ENCODE measurements at places on chromosomes 12 and 14.
A peak's percentile ranks its signal among the peaks of the same experiment; 100 is the strongest.

DNA sequence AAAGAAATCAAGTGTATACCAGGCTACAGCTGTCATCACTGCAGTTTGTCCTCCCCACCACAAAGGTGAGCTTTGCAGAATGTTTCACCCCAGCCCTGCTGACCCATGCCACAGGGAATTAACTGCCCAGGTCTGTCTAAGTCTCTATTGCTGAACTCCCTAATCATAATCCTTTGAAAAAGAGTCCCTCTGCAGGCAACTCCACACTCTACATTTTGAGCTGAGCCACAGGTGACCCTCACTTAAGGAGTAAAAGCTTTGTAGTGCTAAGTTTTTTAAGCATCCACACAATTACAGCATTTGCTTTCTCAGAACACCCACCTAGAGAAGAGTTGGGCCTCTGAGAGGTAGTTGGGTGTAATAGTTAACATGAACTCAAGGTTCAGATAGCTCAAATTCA, 90.0 kb downstream of the C12orf50 start:
- no peak for DNase-seq

DNA sequence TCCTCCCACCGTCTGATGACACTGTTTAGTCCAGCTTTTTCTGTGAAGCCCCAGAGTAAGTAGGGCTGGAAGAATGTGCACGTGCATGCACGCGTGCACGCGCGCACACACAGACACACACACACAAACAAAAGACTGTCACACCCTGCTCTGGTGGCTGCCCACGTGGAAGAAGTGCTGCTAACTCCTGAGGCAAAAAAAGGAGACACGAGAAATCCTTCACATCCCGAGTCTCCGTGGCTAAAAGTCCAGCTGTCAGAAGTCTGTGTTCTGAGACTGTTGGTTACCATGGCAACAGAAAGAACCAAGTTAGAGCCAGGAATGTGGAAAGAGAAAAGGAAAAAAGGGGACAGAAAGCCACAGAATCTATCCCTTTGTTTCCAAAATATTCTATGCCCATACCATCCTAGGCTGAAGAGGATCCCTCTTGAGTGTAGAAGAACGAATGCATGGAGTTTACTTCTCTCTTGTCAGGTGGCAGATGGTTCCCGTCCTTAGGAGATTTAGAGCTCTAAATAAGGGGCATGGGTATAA, 1.6 kb upstream of the C12orf71 start:
- DNase-seq: no peak

- no peak for DNase-seq
Observed at GRCh38 chr12:47885012-47885501, 19.7 kb downstream of the VDR start.

DNA sequence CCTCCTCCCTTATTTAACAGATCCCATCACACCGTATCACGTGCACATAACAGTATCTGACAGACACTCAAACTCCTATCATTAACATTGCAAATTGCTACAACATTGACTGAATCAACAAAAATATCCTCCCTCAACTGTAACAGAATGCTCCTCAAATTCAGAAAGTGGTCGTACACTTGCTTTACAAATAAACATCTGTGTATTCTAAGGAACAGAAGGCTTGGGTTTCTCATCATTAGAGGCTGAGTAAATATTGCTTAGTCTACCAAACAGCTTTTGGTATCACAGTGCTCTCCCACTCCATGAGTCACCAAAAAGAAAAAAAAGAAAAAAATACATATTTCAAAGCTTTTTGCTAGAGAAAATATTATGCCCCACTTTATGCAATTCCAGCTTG, 23.9 kb downstream of the FERMT2 start:
- DNase-seq: no peak

DNA sequence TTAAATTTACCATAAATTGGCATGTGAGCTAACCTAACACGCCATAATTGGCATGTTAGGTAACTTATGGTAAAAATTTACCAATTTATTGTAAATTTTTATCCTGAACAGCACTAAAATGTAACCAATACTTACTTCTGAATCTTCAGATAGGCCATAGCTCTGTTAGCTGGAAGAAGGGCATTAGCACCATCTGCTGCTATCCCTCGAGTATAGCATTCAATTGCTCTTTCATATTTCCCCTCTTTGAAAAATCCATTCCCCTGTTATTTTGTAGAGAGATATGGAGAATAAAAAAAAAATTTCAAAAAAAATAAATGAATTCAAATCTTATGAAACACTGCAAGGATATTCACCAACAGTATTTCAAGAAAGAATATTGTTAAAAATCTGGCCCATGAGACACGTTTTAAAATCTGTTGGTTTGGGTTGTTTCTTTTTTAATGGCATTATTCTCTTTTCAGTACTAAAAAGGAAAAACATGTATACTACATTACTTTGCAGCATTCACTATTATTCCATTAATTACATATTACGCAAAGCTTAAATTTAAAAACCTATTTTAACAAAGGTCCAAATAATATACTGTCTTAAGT, 19.1 kb downstream of the RPAP3 start:
- DNase-seq: peak; percentile 66

GRCh38 chr14:23899788-23900187, 53.8 kb upstream of the DHRS4 start:
- no peak for DNase-seq

DNA sequence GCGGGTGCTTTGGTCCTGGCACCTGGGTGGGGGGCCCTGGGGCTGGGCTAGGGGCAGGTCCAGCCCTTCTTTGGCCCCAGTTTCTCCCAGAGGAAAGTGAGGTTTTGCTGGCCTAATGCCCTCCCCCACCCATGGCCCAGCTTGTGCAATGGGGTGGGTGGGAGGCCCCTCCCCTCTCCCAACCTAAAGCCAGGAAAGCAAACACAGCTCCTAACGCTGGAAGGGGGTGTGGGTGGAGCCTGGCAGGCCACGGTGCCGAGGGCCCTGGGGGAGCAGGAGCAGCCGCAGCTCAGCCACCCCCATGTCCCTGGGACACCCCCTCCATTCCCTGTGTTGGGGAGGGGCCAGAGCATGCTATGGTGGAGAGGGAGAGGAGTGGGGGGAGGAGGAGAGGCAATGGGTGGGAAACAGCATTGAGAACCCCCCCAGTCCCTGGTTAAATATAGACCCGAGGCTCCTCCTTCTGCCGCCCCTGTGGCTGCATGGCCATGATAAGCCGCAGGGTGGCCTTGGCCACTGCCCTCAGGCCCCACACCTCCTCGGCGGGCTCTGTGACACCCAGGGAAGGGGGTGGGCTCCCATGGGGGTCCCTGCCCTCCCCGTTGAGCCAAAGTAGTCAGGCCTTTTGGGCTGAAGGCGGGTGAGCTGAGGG, 4.7 kb downstream of the EXOC3L4 start:
- no peak for DNase-seq

DNA sequence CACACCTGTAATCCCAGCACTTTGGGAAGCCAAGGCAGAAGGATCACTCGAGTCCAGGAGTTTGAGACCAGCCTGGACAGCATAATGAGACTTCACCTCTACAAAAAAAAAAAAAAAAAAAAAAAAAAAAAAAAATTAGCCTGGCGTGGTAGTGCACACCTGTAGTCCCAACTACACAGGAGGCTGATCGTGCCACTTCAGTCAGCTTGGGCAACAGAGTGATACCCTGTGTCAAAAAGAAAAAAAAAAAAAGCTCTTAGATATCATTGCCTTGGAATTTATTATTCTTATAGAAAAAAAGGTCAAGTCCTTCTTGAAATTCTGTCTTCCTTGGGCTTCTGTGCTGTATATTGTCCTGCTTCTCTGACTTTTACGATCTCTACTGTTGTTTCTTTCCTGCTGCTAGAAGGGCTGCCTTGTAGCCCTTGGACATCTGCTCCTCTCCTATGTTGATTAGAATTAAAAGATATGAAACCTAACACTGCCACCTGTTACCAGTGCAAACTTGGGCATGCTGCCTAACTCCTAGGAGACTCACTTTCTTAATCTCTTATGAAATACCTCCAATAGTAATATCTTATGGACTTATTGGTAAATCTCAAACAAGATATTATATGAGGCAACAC, 5.7 kb downstream of the TMEM19 start:
- DNase-seq: no peak

GRCh38 chr14:60758885-60759284, 24.3 kb downstream of the MNAT1 start:
- no peak for DNase-seq

DNA sequence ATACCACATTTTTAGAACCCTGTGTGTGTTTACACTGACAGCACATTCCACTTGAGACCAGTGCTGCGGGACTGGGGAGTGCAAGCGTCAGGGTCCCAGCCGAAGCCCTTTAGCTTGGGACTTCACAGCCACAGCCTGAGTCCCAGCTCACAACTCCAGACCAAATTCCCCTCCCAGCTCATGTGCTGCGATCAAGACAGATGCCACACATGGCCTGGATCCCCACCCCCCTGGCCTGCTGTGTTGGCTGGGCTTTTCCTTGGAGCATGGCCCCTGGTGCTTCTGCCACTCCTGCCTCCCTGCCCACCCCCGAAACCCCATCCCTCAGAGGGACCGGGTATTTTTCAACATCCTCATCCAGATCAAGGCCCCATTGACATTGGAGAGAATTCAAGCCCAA, 63.7 kb downstream of the WDR20 start:
- DNase-seq: no peak

- peak; percentile 88 for DNase-seq
Observed at GRCh38 chr12:116368196-116369194, 91.0 kb upstream of the MED13L start.

DNA sequence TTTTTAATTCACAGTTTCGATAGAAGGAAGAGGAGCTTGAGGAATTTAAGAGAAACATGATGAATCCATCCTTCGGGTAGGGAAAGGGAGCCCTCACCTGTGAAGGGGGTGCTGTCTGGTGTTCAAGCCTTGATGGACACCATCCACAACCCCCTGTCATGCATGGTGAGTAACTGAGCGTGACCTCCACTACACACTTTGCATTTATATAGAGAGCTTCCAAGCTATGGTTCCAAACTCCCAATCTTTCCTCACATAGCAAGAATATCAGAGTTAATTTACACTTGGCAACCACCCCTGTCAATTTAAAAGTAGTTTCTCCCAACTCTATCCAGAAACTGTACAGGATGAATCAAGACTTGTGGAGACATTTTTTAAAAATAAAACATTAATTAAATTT, 13.1 kb upstream of the NID2 start:
- no peak for DNase-seq

- DNase-seq: no peak
Observed at GRCh38 chr12:15644700-15645099, 144.5 kb downstream of the EPS8 start.

DNA sequence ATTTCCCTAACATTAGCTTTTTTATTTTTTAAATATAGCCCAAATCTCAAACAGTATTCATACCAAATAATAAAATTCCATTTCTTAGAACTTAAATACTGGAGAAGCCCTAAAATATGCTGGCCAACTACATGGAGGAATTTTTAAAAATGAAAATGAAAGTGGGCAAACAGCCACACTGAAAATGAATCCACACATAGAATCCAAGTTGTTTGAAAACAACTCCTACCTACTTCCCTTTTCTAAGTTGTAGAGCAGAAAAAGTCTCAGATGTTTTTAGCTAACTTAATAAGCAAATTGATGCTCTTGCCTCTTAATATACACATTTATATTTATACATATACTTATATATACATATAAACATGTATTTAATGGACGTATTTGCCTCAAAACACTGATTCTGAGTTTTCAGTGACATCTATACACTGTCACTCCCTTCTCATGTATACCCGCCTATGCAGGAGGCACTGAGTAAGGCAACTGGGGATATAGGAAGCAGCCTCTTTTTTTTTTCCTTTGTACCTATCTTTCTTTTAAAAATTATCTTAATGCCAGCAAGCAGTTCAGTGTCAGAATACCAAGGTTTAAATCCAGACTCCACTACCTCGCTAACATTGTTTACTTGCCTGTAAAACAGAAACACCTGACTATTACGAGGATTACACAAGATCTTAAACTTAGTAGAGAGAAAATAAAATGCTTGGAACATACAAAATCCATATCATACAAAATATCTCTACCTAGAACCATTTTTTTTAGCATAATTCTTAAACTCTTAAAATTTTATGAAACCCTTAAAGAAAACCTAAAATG, 13.3 kb downstream of the DICER1 start:
- DNase-seq: no peak

DNA sequence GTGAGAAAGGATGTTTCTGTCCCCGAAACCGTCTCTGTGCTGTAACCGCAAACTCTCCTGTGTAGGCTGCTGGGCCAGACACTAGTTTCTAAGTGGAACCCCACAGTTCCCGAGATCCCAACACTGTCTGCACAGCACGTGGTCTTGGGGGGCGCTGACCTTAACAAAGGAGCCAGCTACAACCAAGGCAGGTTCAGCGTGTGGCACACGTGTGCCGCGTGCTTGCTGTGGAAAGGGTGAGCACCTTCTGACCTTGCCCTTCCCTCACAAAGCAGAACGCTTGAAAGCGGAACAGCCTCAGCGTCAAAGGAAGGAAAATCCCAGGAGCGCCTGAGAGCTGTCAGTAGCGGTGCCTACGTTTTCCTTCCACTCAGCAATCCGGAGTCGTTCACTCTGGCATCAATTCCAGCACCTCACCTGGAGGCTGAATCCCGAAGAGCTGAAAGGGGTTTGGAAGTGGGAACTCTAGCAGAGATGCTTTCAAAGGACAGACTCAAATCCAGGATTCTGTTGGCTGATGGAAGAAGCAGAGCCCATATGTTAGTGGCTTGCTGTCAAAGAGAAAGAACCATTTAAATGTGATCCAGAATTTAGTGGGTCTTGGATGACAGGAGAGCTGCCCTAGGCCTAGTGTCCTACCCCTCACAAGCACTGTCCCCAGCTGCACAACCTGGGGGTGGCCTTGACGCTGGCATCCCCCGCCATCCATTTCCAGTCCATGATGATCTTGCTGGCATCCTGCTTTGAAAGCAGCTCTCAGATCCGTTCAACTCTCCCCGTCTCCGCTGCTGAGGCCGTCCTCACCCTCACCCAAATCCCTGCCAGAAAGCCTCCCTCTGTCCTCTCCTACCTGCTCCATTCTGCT, 27.1 kb downstream of the CCDC92 start:
- no peak for DNase-seq

DNA sequence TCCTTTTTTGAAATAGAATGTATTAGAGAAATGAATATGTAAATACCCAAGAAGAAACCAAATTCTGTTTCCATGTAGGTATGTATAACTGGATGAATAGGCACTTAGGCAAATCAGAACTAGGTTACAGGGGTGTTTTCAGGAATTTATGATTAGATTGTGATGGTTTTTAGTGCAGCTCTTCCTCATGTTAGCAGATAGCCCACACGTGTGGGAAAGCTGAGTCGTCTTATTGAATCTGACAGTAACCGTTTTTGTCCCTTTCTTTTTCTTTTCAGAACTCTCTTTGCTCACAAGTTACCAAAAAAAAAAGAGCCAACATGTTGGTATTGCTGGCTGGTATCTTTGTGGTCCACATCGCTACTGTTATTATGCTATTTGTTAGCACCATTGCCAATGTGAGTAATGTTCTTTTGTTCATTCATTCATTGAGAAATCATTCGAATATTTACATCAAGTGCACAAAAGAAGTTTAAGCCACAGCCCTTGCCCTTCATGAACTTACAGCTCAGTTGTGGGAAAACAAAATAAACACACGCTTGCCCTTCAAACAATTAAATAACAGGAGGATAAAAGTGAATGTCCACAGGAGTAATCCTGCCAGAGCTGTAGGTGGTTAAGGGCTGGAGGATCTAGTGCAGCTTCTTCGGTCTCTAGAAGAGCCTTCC, 14.8 kb downstream of the EMP1 start:
- DNase-seq: no peak

- peak; percentile 6 for DNase-seq
Observed at GRCh38 chr14:26917086-26917485, 319.3 kb upstream of the NOVA1 start.

GRCh38 chr12:132945806-132946205, 10.3 kb downstream of the ZNF605 start:
- no peak for DNase-seq
